ENCODE measurements at places on chromosomes 16 and 17.

GRCh38 chr16:30555315-30556124, 2.7 kb downstream of the ZNF764 start:
- DNase-seq = no peak

DNA sequence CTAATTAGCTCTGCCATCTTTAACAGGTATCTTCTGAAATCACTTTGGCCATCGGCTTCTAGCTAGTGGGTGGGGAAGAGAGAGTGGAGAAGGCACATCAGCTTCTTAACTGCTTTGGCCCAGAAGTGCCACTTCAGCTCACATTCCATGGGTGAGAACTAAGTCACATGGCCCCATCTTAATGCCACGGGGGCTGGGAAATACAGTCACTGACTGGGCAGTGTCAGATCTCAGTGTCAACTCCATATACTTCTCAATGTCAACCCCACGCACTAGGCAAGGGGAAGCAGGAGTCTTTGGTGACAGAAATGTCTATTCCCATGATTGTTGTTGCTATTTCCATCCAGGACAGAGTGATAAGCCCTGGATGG, 29.4 kb downstream of the CCR7 start:
- no peak for DNase-seq

GRCh38 chr17:6677158-6677831, 25.7 kb downstream of the C17orf100 start:
- no peak for DNase-seq

DNA sequence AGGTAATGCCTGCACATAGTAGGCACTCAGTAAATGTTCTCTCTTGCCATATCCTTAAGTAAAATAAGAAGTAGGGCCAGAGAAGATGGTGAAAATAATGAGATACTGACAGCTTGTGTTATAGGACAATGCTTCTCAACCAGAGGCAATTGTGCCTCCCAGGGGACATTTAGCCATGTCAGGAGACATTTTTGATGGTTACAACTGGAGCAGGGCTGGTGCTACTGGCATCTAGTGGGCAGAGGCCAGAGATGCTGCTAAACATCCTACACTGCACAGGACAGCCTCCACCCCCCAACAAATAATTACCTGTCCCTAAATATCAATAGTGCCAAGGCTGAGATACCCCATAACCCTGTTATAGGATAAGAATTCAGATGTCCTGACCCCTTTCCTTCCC, 1.7 kb downstream of the RAD51D start:
- no peak for DNase-seq

GRCh38 chr17:65531256-65532100, 30.0 kb downstream of the AXIN2 start:
- DNase-seq = no peak

DNA sequence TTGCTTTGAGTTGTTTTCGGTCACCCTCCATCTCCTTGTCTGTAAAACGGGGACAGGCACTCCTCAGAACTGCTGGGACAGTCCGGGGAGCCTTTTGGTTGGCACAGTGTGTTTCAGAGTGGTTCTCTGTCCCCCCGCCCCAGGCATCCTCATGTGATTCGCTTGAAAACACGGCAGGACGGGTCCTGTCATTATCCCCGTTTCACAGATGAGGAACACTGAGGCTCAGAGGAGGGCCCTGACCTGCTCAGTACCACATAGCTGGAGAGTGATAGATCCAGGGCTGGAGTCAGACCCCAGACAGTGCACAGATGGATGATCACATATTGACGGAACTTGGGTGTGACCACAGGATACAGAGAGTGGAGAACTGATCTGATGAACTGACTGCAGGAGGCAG, 13.5 kb upstream of the ADGRG1 start:
- DNase-seq = no peak

- no peak for DNase-seq
Measured at GRCh38 chr17:6589266-6589946, 33.1 kb upstream of the PITPNM3 start.

GRCh38 chr17:27466376-27466742, 10.1 kb downstream of the KSR1 start:
- no peak for DNase-seq

DNA sequence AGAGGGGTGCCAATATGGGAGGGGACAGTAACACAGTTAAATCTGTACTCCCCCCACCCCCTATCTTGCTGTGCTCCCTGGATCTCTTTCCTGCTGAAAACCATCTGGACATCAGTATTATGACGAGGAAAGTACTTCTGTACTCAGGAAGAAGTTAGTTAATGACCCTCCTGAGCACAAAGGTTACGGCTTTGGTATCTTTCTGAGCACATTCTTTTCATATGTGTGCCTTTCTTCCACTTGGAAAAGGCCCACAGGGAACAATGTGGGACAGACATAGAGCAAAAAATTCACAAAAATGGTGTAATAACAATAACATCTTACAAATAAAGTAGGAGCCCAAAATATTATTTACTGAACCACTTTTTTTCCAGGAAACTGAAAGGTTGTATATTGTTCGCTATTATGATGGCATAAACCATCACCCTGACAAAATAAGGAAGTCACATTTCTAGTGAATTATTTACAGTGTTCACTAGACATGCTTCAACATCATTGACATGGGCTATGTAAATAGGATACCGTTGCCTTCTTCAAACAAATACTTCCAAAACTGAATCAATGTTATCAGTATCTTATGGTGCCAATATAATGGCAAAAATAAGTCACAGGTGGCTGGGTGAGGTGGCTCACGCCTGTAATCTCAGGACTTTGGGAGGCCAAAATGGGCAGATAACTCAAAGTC, 5.5 kb downstream of the WIPI1 start:
- no peak for DNase-seq

DNA sequence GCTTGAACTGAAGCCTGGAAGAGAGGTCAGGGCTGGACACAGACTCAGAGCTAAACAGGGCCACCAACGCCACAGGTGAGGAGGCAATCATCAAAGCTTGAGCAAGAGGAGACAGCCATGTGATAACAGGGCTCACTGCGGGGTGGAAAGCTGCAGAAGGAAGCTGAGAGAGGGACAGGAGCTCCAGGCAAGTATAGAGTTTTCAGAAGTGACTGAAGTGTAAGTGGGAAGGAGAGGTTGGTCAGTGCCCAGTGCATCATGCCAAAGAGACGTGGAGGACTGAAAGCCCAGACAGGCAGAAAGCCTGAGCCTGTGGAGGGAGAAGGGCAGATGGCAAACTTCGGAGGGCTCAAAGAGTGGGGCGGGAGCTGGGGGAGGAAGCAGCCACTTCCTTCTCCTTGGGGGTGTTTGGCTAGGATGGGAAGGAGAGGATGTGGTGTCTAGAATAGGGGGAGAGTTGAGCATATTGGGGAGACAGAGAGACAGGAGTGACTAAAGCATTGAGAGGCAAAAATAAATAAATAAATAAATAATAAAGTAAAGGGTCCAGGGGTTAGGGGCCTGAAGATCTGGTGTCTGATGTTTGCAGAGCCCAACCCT, 2.6 kb downstream of the KIFC3 start:
- DNase-seq = no peak

- no peak for DNase-seq
Measured at GRCh38 chr17:15220785-15221184, 44.3 kb downstream of the PMP22 start.

GRCh38 chr16:22648141-22648540, 137.4 kb downstream of the NPIPB5 start:
- DNase-seq = no peak

GRCh38 chr17:38352245-38353085, 821 bp downstream of the SOCS7 start:
- DNase-seq = no peak

GRCh38 chr16:52773026-52773425, 226.1 kb upstream of the TOX3 start:
- DNase-seq = no peak

All from stimulated activated CD8-positive, alpha-beta memory T cell treated with anti-CD3 and anti-CD28 coated beads, Interleukin-7, amount 100 ng/mL, for 1 hour (primary cell).